ENCODE measurements at places on chromosomes 11 and 22.

DNA sequence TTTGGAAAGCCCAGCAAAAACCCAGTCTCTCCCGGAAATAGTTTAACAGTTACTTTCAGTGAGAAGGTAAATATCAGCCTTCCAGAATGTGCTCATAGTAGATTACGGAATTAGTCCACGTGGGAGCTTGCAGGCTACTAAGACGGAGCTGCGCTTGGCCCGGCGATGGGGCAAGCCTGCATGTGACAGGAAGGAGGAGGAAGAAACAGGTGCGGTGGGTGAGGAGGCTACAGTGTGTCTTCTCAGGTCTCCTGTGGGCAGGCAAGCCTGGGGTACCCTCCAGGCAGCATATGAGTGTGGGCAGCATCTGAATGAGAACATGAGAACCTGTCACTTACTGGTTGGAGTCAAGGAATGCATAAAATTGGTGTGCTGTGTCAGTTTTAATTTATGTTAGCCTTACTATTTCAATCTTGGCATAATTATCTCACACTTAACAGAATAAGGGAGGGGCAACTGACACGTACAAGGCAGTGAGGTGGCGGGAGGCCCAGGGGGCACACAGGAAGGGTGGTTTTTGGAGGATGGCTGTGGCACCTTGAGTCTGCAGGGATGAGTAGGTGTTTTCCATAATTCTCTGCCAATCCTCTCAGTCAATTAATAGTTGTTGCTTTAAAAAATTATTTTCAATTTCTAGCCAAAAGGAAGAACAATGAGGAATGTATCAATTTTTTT is 35.7 kb downstream of the CLMP start:
- DNase-seq, result no peak

- DNase-seq, result no peak
Observed at GRCh38 chr11:134001088-134001487, 44.3 kb upstream of the IGSF9B start.

DNA sequence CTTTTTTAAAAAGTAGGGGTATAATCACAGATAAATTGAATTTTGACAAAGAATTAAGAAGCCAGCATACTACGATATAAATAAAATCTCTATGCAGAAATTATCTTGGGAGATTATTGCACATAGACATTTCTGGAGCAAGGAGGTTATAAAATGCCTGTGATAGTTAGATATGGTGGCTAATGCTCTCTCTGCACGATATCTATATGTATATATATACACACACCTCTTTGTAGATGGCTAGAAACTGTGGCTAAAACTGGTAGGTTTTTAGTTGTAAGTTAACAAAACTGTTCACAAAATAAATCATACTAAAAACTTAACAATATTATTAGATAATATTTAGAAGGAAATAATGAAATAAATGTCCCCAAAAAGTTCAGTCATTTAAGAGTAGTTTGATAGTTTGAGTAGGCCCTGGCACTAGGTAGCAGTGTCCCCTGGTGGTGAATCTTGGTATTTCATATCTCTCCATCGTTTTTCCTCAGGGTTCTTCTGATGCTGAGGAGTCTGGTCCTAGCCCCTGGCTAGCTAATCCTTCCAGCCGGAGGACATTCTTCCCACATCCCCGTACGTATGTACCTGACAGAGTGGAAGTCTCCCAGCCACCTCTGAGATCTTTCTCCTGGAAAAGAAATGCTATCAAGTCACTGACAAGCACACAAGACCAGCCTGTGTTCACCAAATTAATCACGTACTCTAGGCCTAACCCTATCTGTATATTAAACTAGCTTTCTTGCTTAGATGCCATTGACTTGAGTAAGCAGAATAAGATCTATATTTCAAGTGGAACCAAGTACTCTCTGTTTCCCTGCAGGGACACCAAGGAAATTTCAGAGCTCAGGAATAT is 32.2 kb downstream of the ART5 start:
- DNase-seq, result peak; percentile 64

DNA sequence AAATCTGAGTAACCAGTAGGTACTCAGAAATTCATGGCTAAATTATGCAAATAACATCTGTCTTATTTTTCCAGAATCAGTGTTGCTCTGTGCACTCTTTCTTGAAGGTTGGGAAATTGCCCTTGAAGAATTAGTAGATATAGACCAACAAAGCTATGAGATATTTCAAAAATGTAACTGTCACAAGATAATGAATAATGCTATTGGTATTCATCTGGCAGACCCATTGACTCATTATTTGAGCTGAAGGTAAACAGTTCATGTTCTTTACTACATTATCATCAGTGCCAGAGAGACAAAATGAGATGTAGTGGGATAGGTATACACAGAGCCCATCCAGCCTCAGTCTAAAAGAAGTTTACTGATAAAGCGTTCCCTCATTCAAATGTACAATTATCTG is 274.7 kb downstream of the CASP12 start:
- DNase-seq, result no peak

- no peak for DNase-seq
Observed at GRCh38 chr22:50738649-50739227, 734 bp downstream of the ACR start.

DNA sequence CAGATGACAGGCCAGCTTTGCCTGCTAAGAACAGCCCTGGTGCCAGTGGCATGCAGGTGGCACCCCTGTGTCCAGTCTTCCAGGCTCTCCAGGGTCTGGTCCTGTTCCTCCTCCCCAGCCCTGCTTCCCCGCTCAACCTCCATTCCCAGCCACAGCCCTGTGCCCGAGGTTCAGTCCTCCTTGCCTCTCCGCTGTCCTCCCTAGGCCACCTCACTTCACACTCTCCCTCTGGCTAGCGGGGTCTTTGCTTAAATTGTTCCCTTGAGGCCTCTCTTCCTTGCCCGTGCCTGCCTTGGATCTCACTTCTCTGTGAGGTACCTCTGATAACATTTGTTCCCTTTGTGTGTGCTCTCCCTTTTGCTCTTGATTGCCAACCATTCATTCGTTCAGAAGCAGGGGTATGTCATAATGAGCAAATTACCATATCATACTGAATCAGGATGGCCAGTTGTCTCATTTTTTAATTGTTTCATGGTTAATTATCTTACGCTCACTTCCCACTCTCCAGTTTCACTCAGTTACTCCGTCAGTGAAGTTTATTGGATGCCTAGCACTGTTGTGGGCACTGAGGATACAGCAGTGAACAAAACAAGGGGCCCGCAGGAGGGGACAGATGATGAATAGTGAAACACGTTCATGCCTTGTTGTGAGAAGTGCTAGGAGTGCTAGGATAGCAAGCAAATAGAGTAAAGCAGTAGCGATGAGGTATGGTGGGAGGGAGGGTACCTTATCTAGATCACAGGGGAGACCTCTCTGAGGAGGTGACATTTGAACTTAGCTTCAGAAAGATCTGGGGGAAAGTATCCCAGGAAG is 7.4 kb downstream of the BMAL1 start:
- DNase-seq, result no peak

DNA sequence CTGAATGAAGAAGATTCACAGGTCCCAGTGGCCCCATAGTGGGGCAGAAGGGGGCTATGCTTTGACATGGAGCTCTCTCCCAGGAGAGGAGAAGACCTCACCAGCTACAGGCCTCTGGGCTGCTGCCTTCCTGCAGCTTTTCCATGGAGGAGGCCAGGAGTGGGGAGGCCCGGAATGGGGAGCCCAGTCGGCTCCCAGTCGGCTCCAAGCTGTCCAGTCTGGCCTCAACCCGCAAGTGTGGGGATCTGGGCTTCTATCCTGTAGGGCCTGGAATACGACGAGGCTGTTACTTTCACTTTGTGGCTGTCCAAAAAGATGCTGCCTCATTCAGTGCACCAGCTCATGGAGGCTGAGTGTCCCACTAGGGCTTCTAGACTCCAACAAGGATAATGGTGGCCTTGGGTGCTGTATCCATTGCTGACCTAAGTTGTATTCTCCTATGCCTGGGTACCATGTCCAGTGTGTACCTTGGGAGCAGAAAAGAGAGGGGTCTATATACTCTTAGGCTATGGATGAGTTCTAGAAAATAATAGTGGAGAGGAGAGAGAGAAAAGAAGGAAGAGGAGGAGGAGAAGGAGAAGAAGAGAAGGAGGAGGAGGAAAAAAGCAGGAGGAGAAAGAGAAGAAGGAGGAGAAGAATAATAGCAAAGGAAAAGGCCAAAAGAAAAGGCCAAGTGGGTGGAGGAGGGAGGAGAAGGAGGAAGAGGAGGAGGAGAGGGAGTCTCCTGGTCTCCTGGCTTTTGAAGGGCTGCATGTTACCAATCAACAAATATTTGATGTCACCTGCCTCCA is 1.1 kb downstream of the MYO18B start:
- no peak for DNase-seq
